Colonic mucosa (tissue), 4 donors: ENCODE measurements at places on chromosomes 7 and 10. TPM values are rescaled to one million over a fixed set of nuclear protein-coding genes. Genes with fewer than 3 reads are reported as not detected.

The ADIRF gene
- total RNA-seq = 91.2 TPM

The CHRM2 gene
- 0.30 TPM for total RNA-seq

The CUZD1 gene
- 0.77 TPM for total RNA-seq

- DNase-seq = no peak
Observed at GRCh38 chr10:108203905-108204527, 1039.5 kb upstream of the SORCS1 start.

GRCh38 chr10:103812432-103812831 lies 42.9 kb downstream of the SH3PXD2A start:
- DNase-seq = peak; percentile 53

- DNase-seq = no peak
Observed at GRCh38 chr7:140640060-140640637, 464 bp downstream of the DENND2A start.

GRCh38 chr10:42876476-42876875 lies 93.9 kb downstream of the BMS1 start:
- DNase-seq = no peak

DNA sequence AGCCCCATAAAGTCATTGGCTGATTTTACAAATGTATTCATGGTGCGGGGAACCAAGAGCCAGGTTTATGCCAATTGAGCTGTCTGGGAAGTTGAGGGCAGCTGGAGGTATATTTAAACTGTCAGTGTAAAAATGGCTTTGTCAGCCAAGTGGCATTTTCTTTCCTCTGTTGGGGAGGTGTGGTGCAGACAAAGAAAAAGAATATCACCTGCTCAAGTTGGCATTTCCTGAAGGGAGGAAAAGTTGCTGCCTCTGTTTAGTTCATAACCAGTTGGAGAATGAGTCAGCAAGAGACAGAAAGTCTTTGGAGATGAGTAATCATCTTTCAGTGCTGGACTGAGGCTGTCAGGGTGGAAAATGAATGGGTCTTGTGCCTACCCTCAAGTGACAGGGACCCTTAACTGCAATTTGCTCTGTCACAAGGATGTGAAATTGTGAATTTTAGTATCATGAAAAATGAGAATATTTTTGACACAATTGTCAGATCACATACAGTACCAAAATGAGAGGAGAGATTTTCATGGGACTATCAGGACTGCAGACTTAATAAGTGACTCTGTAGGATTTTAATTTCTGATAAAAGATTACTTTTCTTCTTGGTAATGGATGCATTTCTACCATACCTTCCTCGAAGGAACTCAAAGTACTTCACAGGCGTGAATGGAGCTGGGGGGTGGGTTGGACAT lies 137.3 kb downstream of the ANLN start:
- DNase-seq = no peak

- DNase-seq = no peak
Observed at GRCh38 chr10:15237351-15237750, 68.9 kb upstream of the NMT2 start.

DNA sequence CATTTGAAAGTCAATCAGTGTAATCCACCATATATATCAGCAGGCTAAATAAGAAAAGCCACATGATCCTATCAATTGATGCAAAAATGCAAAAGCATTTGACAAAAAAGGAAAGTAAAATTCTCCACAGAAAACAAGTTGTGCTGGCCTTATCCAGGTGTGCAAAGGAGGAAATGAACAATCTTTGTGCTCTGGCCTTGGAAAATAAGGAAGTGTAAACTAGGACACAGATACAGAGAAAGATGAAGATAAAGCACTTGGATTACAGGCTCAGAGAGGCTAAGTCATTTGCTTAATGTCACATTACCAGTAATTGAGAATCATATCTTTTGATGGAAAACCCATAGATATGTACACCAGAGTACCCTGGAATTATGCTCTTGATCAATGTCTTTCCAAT lies 54.5 kb downstream of the CXCL12 start:
- no peak for DNase-seq

DNA sequence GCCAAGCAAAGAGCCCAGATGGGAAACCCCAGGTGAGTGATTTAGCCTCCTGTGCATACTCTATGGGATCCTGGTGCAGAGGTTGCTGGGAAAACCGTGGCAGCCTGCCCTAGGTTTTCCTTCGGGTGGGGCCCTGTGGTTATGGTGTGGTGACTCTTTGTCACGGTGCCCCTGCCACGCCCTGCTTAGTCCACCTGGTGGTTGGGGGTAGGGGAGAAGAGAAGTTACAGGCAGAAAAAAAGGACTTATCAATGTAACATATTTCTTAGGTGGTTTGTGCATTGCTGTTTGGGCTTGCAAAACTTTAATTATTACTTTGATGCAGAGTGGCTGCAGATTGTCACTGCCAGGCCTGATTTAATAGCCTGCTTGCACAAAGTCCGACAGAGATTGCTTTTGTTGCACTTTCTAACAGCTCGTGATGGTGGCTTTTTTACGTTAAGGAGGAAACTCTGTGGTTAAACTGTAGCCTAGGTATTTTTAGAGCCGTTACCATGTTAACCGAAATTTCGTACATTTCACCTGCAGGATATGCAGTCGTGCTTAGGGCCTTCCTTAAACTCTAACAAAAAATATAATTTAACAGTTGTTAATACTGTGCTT lies 197.4 kb downstream of the RNLS start:
- peak; percentile 97 for DNase-seq

DNA sequence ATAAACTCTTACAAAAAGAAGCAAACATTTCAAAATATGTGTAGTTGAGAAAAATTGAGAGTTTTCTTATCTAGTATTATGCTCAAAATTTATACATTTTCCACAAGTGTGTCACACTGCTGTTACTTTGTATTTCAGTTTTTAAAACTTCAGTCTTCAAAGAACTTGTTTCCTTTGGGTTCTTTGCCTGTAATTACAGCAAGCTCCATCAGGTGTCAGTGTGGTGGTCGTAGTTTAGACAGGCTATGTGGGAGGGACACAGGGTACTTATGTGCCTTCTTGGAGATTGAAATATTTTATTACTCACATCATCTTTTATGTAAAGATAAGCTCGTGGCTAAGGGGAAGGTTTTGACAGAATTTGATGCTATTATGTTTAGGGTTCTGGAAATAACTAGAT lies 360.5 kb downstream of the FGFR2 start:
- no peak for DNase-seq

GRCh38 chr7:123552641-123553040 lies 5.0 kb downstream of the NDUFA5 start:
- no peak for DNase-seq

DNA sequence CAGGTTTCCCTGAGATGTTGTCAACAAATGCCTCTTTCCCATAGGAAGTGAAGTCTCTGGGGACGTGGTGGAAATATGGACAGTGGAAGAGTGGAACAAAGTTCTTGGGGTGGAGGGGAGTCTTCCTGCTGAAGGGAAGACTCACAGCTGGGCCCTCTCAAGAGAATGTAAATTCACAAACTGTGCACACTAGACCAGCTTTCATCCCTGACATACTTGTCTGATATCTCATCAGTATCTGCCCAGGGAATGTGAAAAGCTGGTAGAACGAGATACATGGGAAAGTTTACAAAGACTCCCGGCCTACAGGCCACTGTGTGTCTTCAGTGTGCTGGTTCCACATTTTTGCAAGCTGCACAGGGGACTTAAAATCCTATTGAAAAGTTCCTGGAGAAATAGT lies 16.7 kb upstream of the CCDC3 start:
- no peak for DNase-seq

GRCh38 chr7:39714447-39715091 lies 91.2 kb downstream of the RALA start:
- DNase-seq = no peak

- no peak for DNase-seq
Observed at GRCh38 chr7:12607134-12607533, 36.6 kb downstream of the SCIN start.

DNA sequence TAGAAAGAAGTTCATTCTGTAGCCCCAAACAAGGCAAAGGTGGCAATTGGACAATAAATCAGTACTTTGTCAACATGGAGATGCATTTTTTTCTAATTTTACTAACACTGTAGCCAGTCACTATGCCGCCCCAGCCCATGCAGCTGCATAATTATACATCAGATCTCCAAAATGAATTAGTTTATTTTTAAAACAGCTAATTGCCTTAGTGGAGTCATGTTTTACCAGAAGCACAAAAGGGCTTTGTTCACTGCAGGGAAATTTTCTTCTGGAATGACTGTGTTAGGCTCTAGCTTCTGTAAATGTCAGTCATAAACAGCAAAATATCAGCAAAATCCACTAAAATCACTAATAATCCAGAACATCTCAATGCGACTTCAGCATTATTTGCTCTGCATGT lies 20.1 kb upstream of the HDAC9 start:
- DNase-seq = no peak

- DNase-seq = no peak
Observed at GRCh38 chr10:61302124-61302523, 151.1 kb downstream of the TMEM26 start.

- DNase-seq = peak; percentile 65
Observed at GRCh38 chr7:66043681-66044497, 31.7 kb upstream of the ASL start.

DNA sequence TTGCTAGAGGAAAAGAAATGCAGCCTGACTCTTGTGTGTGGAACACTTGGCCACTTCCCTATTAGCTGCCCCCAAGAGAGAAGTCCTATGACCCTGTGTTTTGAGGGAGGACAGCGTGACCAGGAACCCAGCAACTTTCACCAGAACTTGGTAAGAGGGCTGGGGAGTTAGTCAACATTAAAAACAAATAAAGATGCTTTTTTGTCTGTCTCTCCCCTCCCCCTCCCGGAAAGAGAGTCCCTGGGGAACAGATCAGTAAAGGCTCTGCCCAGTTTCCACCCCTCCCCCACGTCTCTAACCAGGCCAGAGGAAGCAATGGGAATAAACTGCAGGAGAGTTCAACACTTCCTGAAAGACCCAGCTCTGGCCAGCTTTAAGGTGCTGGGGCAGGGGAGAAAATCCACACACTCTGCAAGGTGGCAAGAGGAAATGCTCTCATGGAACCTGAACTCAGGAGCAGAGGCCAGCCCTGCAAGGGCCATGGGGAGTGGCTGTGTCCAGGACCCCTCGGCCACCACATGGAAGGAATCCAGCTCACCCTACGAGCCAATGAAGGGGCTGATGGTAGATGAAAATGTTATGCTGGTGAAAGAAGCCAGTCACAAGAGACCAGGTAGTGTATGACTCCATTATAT lies 21.5 kb downstream of the SH3PXD2A start:
- peak; percentile 93 for DNase-seq

DNA sequence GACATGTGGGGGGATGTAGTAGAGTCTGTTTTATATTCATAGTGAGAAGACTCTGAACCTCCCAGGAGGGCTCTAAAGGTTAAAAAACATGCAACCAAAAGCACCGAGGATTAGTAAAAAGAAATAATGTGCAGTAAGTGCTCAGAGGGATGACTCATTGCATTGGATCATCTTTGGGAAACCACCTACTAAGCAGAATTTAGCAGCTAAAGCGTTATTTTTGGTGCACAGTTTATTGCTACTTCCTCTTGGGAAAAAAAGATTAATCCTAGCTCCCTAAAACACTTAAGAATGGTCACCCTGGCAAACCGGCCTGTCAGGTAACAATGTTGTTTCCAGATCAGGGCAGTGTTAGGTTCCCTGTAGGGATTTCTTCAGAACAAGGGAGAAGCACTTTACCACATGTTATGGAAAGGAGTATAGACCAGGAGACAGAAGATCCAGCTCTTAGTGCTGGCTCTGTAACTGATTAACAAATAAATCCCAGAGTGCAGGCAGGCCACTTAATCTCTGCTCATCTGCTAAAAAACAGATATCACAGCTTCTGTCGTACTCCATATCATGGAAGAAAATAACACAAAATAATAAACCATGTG lies 44.8 kb upstream of the FAM133B start:
- DNase-seq = peak; percentile 37

- DNase-seq = no peak
Observed at GRCh38 chr10:99708428-99709012, 23.4 kb downstream of the COX15 start.

DNA sequence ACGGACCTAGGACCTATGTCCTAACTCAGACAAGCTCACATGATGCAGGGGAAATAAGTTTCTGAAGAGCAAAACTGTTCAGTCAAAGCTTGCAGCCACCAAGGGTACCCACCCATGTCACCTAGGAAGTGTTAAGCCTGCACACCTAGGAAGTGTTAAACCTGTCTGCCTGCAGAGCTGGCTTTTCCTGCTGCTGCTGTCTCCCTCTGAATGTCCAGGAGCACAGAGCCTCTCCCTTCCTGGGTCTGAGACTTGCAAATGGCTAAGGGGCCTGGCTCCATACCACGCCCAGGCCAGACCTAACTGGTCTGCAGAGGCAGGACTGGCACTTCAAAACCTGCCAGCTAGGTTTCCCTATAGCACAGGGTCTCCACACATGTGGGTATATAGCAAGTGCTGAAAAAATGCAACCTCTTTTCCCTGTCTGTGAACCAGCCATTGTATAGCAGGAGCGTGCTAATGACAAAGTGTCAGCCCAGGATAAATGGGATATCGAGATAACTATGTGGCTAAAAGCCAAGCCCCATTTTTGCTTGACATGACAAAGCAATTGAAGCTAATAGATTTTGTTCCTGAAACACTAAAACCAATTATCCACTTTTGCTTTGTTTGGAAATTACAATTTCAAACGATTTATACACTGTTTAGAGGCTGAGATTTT lies 1.5 kb downstream of the GDF2 start:
- DNase-seq = no peak

DNA sequence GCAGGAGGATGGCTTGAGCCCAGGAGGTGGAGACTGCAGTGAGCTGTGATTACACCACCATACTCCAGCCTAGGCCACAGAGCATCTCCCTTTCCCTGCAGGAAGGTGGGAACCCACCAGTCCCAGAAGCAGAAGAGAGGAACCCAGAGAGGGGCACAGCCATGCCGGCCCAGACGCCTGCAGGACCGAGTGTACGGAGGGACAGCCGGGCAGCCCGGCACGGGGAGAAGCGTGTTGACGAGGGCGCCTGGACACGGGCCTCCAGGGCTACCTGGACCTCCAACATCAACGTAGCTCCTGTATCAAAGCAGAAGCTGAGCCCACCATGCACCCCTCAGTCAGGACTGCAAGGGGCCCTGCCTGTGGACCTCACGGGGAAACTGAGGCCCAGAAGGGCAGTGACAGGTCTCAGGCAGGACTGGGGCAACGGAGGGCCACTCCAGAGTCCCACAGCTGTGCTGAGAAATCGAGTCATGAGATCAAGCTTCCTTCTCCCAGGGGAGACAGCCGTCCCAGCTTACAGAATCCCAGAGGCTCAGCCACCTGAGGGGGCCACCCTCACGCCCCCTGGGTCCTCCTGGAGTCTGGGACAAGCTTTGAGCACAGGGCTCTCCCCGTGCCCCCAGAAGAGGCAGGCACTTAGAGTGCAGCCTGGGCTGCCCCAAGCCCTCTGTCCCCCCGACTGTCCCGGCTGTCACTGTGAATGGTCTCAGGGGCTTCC lies 43.1 kb downstream of the TNRC18 start:
- DNase-seq = no peak

- DNase-seq = no peak
Observed at GRCh38 chr7:80093349-80093748, 41.3 kb upstream of the GNAI1 start.

DNA sequence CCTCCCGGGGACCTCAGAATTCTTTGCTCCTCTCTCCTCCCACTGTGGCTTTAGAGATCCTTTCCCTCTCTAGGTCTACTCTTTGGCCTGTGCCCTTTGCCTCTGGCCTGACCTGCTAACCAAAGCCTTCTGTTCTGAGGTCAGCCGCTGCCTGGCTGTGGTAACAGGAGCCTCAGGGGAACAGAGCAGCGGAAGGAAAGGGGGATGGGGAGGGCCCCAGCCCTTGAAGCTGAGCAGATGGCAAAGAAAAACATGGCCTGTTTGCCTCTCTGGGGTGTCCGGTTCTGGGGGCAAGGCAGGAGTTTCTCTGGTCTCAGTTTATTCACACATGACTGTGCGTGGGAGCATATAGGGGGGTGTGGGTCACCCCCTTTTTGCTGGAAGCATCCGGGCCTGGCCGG lies 28.2 kb downstream of the COL26A1 start:
- DNase-seq = no peak

GRCh38 chr10:132975831-132976682 lies 33.7 kb upstream of the CFAP46 start:
- no peak for DNase-seq
